Activated T-cell treated with anti-CD3 and anti-CD28 coated beads, Interleukin-2, amount 50 U/mL, for 4 hours (primary cell): ENCODE measurements at places on chromosomes 11 and 22. TPM values are rescaled to one million over a fixed set of nuclear protein-coding genes. Genes with fewer than 3 reads are reported as not detected.
A peak's percentile ranks its signal among the peaks of the same experiment; 100 is the strongest.

Gene TPST2
- 32.5 TPM for total RNA-seq

Gene KCNK7
- total RNA-seq = 2.1 TPM

Gene PANX3
- total RNA-seq = not detected

Gene B3GAT1
- total RNA-seq = 0.33 TPM

Gene KRTAP5-10
- total RNA-seq = not detected

Gene TSSK2
- total RNA-seq = not detected

GRCh38 chr11:119400860-119401259, 19.4 kb upstream of the USP2 start:
- no peak for DNase-seq

DNA sequence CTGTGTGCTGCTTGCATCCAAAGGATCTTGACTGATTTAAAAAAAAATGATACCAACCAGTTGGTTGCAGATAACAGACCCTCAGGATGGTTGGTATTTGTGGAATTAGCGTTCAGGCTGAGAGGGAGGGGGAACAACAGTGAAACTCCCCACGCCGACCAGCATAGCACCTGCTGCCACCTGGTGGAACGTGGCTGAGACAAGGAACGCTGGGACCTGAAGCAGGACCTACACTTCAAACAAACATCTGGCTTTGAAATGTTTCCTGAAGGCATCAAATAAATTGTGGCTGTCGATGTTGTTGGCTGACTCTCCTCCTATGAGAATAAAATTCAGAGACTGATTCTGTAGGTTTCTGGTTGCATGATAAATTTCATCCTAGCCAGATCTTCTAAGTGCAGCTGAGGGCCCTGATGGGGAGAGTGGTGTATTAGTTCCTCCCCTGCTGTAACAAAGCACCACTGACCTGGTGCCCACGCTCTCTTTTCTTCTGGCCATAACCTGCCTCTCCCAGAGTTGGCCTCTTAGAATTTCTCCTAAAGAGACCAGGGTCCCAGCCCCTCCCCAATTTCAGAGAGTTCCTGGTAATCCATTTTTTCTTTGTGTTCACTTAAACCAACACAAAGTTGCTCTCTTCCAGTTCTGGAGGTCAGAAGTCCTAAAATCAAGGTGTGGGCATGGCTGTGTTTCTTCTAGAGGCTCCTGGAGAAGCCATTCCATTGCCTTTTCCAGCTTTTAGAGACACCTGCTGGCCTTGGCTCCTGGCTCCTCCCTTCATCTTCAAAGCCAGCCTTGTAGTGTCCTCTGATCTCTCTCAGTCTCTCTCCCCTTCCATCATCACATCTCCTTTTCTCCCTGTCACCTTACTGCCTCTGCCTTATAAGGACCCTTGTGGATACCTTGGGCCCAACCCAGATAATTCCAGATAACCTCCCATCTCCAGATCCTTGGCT, 17.3 kb downstream of the APOL2 start:
- DNase-seq = peak; percentile 53

DNA sequence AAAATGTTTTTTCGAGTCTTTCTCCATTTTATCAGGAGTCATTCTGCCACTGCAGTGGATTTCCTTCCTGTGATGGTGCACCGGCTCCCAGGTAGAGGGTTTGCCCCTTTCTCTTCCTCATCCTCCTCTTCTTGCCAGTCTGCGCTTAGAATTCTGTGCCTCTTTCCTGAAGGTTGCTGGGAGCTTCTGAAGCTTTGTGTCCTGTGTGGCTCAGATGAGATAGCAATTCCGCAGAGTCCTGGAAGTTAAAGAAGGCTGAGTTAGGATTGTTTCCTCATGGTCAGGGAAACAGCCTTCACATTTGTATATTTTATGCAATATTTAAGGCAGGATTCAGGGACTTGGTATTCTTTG, 264 bp downstream of the BCO2 start:
- no peak for DNase-seq

DNA sequence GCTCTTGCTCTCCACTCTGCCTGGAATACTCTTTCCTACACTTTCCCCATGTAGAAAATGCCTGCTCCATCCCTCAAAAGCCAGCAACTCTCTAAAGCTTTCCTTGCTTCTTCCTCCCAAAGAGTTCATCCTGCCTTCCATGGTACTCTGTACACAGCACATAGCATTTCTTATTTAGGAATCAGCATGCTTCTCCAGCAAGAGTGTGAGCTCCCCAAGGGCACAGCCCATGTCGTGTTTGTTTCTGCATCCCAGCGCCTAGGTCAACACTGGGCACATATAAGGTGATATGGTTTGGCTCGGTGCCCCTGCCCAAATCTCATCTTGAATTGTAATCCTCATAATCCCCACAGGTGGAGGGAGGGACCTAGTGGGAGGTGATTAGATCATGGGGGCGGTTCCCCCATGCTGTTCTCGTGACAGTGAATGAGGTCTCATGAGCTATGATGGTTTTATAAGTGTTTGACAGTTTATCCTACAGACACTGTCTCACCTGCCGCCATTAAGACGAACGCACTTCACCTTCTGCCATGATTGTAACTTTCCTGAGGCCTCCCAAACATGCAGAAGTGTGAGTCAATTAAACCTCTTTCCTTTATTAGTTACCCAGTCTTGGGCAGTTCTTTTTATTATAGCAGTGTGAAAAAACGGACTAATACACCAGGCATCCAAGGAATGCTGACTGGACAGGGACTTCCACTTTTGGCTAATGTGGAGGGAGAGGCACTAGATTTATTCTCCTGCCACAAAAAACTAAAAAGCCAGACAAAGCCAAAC, 8.2 kb downstream of the VPS37C start:
- DNase-seq = no peak

DNA sequence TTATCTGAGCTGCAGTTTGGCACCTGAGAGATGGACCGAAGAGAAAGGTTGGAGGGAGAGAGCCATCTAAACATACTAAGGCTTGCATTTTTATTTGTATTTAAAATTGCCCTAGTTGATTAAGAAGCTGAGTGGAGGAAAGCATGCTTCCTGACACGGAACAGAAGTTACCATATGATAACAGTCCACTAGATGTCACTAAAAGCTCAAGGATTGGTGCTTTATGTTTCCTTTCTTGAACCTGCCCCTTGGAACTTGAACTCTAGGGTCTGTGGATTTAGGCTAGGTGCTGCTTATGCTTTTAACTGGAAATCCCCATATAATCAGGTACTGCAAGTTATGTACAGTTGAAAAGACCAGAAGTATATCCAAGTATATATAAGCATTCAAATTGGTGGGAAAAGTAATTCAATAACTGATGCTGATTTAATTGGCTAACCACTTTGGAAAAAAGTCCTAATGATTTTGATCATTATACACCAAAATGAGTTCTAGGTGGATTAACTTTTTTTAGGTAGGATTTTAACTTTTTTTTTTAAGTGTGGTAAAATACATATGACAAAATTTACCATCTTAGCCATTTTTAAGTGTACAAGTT, 9.5 kb downstream of the RBMXL2 start:
- DNase-seq = no peak

DNA sequence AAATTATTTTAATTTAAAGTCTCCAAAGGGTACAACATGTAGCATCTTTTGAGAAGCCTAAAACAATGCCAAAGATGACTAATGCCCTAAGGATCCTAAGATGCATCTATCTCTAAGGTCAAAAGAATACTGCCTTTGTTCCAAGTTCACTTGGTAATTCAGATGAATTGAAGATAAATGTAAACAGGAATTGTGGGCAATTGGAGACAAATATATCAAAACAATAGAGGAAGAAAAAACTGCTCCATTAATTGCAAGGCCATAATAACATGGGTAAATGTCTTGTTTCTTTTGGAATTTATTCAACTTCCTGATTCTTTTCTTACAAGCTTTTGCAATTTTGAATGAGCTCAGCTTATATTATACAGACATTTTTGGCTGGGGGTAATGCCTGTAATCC, 338.6 kb downstream of the TTC28 start:
- no peak for DNase-seq

DNA sequence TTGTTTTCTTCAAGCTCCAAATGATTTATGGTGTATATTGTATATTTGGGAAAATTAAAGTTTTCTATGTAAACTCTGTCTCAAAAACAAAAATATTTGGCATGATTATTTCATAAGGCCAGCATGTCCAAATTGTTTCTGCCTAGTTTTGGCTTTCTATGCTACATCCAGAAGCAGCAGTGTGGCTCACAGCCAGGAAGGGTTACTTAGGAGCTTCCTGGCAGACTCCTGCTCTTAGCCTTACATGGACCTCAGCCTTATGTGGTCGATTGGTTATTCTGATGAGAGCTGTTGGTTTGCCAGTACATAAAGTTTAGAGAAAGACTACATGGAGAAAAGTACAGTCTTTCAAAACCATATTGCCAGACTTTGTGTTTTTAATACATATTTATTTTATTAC, 297.7 kb upstream of the FAT3 start:
- no peak for DNase-seq

- no peak for DNase-seq
Observed at GRCh38 chr11:58742140-58742539, 10.4 kb upstream of the GLYAT start.

- DNase-seq = no peak
Observed at GRCh38 chr11:120185706-120186455, 25.0 kb upstream of the OAF start.

GRCh38 chr22:43218786-43219185, 31.9 kb upstream of the TTLL12 start:
- DNase-seq = no peak

GRCh38 chr11:77287615-77288273, 13.7 kb downstream of the GDPD4 start:
- no peak for DNase-seq

DNA sequence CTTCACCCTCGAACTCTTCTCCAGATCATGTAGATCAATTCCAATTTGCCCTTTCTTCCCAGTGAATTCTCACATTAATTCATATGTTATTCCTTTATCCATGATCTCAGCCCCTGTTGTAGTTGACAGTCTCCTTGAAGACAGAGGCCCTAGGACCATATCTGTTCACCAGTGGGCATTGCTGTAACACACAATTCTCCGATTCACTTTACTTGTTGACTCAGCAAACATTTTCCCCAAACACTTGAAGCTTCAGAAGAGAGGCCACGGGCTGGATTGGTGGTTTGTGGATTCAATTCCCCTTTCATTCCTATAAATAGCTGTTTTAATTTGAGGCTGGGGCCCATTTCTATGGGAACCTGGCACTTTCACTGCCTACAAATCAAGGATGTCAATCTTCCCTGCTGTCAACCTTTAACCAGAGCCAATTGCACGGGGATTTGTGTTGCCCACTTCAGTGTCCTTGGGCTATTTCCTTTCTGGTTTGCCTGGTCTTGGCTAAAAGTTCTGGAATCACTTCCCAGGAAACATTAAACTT, 393.0 kb upstream of the KIRREL3 start:
- DNase-seq = no peak

DNA sequence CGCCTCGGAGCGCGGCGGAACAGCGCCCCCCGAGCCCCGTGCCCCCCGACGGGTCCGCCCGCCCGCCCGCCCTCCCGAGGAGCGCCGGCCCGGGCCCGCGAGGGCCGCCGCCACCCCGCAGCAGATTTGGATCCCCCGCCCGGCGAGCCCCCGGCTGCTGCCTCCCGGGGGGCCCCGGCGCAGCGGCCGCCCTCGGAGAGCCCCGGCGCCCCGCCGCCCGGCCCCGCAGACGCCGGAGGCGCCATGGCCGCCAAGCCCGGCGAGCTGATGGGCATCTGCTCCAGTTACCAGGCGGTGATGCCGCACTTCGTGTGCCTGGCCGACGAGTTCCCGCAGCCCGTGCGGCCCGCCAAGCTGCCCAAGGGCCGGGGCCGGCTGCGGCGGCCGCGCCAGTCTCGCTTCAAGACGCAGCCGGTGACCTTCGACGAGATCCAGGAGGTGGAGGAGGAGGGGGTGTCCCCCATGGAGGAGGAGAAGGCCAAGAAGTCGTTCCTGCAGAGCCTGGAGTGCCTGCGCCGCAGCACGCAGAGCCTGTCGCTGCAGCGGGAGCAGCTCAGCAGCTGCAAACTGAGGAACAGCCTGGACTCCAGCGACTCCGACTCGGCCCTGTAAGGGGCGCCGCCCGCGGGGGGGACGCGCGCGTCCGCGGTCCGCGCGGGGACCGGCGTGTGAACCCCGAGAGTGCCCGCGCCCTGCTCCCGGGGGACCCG, 380 bp downstream of the C11orf96 start:
- no peak for DNase-seq
